ENCODE measurements at places on chromosomes 6 and 20.

- DNase-seq = no peak
Measured at GRCh38 chr6:48641544-48641943, 530.5 kb upstream of the PTCHD4 start.

DNA sequence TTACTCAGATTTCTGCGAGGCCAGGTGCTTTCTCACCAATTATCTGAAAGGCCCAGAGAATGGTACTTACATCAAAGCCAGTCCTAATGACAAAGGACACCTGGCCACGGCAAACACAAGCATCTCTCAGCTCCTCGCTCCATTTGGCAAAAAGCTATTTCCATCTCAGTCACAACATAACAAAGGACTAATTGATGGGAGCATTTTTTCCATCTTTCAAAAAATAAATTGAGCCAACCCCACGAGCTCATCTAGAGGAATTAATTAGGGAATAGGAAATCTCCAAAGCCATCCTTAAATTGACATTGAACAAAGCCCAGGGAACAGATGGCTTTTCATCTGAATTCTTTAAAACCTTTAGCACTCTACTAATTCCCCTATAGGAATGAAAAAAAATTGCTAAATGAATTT is 236.7 kb downstream of the HAO1 start:
- DNase-seq = no peak

GRCh38 chr6:117494694-117495318 is 12.3 kb downstream of the DCBLD1 start:
- DNase-seq = no peak

GRCh38 chr6:46635462-46635861 is 17.2 kb downstream of the CYP39A1 start:
- no peak for DNase-seq

- no peak for DNase-seq
Measured at GRCh38 chr6:89745096-89745495, 74.5 kb downstream of the MDN1 start.

DNA sequence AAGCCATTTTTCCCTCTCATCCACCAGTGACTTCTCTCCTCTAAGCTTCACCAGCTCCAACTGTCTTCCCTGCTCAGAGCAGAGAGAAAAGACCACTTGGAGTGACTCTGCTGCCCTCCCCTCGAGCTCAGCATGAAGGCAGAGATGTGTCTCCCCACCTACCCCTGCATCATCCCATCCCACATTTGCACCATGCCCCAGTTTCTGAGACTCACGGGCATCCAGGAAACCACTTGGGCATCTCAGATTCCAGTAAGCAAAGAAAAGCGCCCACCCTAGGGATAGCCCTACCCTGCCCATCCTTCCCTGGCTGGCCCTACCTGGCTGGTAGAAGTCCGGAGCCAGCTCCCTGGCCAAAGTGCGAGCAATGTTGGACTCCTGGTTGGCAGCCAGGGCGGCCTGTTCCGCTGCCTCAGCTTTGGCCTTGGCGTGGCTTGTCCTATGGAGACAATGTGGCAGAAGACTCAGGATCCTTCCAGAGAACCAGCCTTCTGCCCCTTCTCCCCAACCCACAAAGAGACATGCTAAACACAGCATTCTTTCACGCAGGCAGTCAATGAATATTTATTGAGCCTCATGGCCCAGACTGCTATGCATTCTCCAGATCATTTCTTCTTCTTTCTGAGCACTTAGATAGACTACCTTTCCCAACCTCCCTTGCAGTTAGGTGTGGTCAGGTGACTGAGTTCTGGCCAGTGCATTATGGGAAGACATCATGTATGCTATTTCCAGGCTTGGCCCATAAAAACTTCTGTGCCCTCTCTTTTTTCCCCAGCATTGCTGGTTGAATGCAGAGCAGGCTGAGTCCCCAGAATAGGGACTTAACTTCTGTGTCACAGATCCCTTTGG is 68.6 kb downstream of the JPH2 start:
- no peak for DNase-seq

DNA sequence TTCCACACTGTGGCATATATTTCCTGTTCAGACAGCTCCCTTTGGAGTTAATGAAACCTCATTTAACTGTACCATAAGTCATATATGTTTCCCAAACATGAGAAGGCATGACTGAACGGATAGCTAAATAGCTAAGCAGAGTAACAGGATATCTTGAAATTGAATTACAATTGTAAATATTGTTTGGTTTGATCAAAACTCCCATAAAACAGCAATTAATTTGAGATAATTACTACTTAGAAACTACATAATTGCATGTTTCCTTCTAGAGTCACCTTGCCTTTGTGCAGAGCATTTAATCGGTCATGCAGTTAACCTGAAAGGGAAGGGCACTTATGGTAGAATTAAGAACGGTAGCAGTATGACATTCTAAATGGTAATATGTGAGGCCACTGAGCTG is 179.0 kb upstream of the MAP3K7 start:
- DNase-seq = no peak

GRCh38 chr20:31485450-31486339 is 10.6 kb downstream of the REM1 start:
- DNase-seq = no peak

DNA sequence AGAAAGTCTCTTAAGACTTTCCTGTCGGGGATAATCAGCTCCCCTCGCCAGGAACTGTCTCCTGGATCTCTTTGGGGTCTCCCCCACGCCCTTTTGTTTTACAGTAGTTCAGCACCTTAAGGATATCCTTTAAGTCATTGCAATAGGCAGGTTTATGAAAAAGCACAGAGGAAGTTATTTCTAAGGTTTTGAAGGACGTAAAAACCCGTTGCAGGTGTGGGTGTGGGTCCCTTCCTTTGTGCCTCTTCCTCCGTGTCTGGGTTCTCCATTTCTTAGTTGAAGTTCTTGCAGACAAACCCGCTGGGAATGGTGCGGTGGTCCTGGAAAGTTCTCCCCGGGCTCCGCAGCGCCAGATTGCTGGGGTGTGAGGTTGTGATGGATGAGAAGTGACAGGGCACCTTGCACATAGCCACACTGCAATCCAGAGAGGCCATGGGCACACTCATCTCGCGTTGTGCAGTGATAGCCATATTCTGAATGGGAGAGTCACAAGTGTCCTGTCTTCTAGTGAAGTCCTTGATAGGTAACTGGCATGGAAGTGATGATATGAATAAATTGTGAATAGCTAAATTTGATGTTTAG is 65.2 kb downstream of the GTF2H5 start:
- no peak for DNase-seq

GRCh38 chr6:111677249-111677990 is 71.7 kb upstream of the TRAF3IP2 start:
- DNase-seq = no peak

DNA sequence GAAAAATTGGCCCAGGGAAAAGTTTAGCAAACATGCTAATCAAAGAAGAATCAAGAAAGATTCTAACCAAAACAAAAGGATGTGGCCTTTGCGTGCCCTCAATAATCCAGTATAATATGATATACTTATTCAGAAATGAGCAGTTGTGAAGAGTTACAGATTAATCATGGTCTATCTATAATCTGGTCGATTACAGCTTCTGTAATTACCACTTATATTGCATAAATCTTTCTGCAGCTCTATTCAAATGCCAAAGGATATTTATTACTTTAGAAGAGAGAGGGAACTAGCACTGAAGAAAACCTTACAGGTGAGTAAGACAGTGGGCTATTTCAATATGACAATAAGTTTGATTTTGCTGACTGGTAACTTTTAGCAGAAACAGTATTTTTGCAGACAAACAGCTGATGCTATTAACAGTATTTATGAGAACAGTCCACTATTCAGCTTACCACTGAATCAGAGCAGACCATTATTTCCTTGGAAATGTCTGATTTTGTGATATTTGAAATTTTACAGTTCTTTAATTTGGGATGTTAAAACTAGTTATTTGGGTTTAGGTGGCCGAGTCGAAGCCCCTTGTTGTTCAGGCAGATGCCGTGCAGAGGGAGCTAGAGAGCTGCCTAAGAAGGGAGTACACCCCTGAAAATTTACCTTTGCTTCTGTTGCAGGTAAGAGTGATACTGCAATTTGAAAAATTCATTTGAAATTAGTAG is 92.2 kb downstream of the CEP57L1 start:
- peak; percentile 19 for DNase-seq

DNA sequence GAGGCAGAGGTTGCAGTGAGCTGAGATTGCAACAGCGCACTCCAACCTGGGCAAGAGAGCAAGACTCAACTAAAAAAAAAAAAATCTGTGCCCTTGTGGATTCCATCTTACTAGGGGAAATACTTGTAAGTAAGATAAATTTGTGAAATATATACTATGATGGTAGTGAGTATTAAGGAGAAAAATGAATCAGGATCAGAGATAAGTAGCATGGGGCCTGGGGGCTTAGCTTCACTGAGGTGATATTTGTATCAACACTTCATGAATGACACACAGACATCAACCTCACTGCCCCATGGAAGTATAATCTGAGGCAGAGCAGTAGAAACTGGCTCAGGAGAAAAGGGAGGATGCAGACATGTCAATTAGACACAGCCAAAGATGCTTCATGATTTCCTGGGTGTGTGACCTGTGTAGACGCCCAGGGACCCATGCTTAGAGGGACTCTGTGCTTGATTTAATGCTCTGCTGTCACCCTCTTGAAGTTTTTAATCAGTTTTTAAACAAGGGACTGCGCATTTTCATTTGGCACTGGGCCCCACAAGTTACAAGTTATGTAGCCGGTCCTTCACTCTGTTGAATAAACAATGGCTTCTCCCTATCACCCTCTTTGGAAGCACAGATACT is 41.9 kb downstream of the PCNA start:
- no peak for DNase-seq

- DNase-seq = no peak
Measured at GRCh38 chr20:63536241-63536977, 767 bp downstream of the PTK6 start.

DNA sequence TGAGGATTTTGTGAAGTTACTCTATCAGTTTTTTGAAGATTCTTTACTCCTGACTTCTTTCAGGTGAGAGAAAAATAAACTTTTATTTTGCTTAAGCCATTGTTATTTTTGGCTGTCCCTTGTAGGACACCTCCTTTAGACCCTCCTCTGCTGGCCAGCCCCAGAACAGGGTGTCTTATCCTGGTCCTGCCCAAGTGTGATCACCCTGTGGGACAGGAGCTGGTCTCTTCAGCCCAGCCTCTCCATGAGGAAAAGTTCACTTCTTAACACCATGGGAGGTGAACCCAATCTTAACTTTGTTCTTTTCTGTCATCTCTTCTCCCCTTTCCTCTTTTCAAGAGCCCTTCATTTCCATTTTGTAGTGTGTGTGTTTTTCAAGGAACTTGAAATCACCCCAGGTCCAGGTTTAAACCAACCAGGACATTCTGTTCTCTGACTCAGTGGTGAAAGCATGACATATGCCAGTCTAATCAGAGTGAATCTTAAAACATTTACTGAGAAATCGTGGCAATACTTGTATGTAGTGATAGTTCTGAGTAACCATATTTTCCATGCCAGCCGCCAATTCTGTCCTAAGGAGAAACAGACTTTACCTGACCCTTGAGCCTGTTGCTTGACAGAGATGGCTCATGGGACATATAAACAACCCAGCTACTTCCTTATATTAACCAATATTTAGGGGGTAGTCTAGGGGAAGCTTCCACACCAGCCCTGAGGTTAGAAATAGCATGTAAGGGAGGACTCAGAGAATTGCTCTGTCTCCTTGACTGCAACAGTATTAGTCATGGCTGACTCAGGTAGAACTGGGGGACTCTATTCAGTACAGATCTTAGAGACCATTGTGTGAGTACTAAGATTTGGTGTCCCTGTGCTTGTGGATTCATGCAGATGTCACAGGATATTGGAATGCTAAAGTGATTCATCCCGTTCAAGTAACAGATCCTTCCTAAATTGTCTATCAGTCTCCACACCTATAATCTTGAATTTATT is 48.8 kb downstream of the FLRT3 start:
- DNase-seq = no peak

DNA sequence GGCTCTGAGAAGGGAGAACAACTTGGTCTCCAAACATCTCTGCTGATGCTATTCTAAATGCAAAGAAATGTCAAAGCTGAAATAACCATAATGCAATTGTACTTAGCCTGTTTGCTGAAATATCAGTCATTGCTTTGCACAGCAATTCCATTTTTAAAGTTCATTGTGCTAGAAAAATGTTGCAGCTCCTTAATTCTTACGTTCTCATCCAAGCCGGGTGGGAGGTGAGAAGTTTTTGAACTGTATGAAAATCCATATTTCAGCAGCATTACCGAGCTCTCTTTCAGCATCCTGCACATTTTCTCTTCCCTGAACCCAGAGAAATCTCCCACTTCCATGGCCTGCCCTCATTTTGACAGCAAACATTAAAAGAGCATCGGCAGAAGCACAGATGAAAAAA is 630.0 kb downstream of the PTPRT start:
- no peak for DNase-seq

DNA sequence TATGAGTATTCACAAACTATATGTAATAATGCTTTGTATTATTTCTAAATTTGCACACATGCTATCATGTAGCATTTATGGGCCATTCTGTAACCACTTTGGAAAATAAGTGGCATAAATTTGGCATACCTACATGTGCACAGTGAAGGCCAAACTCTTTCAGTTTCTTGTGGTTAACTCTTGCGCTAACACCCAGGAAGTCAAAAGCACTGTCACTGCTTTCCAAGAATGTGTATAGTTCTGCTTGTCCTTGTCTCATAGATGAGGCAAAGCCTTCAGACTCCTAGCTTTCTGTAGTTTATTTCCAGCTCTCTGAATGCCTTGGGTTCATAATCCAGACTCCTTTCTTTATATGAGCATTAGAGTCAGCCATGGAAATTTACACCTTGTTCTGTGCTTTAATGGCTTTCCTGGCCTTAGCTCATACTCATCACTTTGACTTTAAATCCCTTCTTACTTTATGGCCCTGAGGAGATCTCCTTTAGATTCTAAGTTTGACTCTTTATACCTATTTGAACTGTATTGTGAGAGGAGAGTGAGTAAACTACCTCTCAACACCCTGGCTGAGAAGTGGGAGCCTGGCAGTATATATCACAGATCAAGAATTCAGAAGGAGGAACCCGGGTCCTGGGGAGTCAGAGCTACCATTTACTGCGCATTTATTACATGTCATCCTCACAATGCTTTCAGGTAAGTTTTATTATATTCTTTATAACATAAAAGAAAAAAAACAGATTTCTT is 949 bp upstream of the SLC17A3 start:
- DNase-seq = no peak

DNA sequence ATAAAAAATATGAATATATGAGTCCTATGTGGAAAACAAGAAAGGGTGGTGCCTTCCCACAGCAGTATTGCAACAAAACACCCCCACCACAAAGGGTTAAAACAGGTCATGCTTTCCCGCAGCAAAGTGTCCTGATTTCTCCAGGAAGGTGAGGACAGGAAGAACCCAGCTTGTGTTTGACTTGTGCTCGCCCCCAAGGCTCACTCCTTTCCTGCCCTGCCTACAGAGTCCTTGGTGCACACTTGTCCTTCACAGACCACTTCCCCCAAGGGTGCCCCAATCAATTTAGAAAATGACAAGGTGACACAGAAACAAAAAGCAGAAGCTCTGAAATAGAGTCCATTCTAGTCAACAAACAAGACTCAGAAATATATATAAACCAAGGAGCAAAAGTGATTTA is 237.4 kb downstream of the PTPRK start:
- no peak for DNase-seq

- no peak for DNase-seq
Measured at GRCh38 chr6:10429638-10430427, 15.0 kb upstream of the TFAP2A start.

GRCh38 chr6:2385471-2385983 is 140.1 kb upstream of the GMDS start:
- DNase-seq = no peak
